Lower leg skin (tissue), 4 donors: ENCODE measurements at places on chromosomes 4 and X. TPM values are rescaled to one million over a fixed set of nuclear protein-coding genes. Genes with fewer than 3 reads are reported as not detected.

The KIAA1210 gene
- 0.08 TPM for total RNA-seq

The SNCA gene
- total RNA-seq, result 25.6 TPM

The RBMX2 gene
- total RNA-seq, result 21.7 TPM

The GPRIN3 gene
- 1.9 TPM for total RNA-seq

The PNMA5 gene
- not detected for total RNA-seq

The RNF175 gene
- 1.9 TPM for total RNA-seq

The TACC3 gene
- total RNA-seq, result 6.1 TPM

The TRIM2 gene
- total RNA-seq, result 10.9 TPM

GRCh38 chr4:87985097-87985886 is 9.8 kb downstream of the SPP1 start:
- no peak for DNase-seq

DNA sequence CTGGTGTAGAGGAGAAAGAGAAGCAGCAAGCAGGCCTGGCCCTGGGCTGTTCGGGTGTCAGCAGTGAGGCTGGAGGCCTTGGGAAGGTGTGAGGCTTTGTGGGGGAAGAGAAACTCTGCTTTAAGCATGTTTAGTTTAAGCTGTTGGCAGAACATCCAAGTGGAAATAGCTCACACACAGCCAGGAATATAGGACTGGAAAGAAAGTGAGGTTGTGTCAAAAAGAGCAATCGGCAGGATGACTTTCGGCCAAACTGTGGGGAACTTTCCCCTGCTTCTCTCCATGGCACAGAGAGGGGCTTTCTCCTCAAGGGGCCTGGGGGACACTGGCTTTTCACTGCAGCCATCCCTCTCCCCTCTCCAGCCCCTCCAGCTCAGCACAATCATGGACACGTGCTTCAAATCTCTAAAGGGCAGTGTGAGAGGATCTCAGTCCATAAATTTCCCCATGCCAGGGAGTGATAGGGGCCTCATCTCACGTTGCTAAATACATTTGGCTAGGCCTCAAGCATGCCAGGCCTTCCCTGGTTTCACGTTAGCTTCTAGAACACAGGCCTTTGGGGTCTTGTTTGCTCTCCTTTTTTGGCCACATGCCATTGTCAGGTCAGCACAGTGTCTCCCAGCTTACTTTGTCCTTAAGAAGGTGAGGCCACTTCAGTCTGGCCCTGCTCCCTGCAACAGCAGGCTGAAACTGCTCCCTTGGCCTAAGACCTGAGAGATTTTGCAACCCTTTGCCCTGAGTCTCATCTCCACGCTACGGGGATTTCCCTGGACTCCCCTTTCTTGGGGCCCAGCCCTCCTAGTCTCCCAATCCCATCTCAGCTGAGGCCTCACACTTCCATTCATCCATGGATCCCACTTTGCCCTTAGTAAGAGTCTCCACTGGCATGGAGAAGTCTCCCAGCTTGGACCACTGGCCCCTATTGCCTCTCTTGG is 8.3 kb upstream of the CITED1 start:
- no peak for DNase-seq

DNA sequence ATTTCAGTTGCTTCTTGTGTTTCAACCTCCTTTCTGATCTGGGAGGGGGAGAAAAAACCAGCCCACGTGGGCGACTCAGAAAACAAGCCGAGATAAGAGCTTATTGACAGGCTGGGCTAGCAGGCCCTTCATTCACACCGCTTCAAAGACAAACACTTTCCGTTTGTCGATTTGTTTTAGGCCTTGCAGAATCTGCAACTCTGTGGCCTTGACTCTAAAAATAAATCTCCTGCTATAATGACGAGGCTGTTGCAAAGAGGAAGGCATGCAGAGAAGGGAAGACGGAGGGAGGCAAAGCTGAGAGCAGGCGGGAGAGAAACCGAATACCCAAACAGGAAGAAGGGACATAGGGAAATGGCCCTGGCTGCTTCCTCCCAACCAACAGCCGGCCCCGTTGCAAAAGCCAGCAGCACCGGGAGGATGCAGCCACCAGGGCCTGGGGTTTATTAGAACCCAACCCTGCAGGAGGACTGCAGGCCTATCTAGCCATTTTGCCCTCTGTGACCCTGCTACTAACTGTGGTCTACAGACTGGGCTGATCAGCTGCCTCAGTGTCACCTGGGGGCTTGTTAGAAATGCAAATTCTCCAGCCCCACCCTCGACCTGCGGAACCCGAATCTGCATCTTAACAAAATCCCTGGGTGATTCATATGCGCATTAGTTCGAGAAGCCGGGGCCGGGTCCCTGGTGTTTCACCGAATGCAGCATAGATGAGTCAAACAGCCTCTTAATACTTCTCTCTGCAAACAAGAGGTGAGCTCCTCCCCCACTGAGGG is 325.5 kb downstream of the BCOR start:
- DNase-seq, result no peak

DNA sequence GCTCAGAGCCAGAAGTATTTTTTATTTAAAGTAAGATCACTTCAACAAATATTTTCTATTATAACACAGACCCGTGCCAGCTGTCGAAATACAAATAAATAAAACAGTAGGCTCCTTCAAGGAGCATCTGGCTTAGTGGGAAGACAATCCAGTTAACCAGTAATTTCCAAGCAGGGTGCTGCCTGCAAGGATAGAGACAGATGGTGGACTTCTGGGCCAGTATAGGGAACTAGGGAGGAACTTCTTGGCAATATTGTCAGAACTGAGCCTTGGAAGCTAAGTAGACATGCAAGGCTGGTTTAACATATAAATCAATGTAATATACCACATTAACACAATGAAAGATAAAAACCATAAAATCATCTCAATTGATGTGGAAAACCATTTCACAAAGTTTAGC is 17.0 kb upstream of the MTMR1 start:
- no peak for DNase-seq

GRCh38 chrX:16963216-16963615 is 16.8 kb downstream of the REPS2 start:
- DNase-seq, result no peak

- no peak for DNase-seq
Observed at GRCh38 chr4:2047031-2047660, 12.0 kb upstream of the NAT8L start.

GRCh38 chr4:167003326-167003725 is 231.0 kb downstream of the SPOCK3 start:
- DNase-seq, result no peak

DNA sequence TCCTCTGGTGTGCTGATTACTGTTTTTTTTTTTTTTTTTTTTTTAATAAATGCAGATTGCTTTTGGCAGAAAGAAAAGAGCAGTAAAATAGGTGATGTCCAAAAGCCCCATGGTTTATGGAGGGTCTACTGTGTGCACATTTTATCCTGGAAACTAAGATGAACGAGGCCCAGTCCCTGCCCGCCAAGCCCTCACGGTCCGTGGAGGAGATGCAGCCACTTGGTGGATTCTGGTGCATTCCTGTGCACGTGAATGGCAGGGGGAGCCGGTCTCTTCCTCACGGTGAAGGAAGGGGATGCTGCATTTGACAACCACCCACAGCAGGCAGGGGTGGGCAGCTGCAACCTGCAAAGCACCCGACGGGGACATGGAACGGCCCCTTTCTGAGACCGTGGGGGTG is 100.2 kb upstream of the AFAP1 start:
- no peak for DNase-seq

- DNase-seq, result no peak
Observed at GRCh38 chr4:85901500-85901899, 426.6 kb downstream of the ARHGAP24 start.

DNA sequence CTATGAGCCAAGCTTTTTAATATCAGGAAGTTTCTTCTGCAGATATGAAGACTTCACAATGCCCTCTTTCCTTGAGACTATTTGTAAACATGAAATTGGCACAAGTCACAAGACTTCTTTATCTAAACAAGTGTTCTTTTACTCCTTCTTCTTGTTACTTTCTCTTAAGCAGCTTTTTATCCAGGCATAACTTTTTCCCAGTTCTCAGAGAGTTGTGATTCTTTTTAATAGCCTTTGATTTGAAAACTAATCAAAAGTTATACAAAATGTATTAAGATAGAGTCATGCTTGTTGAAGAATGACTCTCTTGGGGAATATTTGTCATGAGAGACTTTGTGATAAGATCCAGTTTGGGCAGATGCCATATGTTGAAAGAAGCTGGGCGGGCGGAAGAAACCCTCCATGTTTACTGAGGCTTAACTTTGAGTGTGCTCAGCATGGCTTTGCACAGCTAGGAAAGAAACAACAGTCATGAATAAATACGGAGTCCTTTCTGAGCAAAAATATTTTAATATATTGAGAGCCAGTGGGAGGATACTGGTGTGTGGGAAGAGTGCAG is 39.3 kb downstream of the SYTL5 start:
- DNase-seq, result no peak

GRCh38 chr4:145859926-145860325 is 78.7 kb downstream of the ZNF827 start:
- no peak for DNase-seq

DNA sequence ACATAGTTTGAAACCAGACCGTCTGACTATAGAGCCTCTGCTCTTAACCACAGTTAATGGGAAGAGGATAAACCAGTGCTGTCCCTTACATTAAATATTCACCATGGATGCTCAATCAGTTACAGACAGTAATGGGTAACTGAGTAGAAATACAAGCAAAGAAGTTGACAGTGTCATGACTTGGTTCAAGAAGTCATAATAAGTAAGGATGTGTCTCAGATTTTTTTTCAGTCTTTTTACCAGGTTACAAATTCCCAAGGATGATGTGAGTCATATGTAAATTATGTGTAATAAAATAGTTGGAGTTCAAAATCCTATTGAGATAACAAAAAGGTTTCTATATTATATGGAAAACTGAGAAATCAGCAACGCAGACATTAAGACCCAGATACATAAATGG is 31.1 kb downstream of the ZCCHC4 start:
- DNase-seq, result no peak

GRCh38 chr4:47031751-47032404 is 511 bp downstream of the GABRB1 start:
- DNase-seq, result no peak

GRCh38 chr4:66606908-66607307 is 936.6 kb upstream of the EPHA5 start:
- no peak for DNase-seq

GRCh38 chr4:128684016-128684415 is 125.5 kb upstream of the JADE1 start:
- DNase-seq, result no peak
